ENCODE measurements at places on chromosomes 2 and 18.

DNA sequence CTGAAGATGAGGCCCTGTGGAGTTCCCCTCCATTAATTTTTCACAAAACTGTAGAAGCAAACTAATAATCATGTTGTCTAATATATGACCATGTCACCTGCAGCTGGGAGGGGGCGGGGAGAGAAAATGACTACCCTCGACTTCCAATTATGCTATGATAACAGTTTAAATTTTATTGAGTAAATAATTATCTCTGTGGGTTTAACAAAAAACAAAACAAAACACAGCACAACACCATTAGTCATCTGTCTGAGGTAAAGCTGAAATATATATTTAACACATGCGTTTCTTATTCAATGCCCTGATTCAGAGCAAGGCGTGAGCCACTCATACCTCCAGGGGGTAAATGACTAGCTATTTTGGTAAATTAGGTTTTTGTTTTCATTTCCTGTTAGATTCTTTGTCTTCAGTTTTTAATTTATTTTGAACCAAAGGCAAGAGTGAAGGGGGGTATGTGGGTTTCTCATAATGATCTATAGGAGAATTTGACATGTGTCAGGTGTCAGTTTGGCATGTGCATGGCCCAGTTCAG is 77.4 kb upstream of the ZCCHC2 start:
- DNase-seq = no peak

- DNase-seq = no peak
Observed at GRCh38 chr2:230925443-230925878, 419 bp upstream of the GPR55 start.

DNA sequence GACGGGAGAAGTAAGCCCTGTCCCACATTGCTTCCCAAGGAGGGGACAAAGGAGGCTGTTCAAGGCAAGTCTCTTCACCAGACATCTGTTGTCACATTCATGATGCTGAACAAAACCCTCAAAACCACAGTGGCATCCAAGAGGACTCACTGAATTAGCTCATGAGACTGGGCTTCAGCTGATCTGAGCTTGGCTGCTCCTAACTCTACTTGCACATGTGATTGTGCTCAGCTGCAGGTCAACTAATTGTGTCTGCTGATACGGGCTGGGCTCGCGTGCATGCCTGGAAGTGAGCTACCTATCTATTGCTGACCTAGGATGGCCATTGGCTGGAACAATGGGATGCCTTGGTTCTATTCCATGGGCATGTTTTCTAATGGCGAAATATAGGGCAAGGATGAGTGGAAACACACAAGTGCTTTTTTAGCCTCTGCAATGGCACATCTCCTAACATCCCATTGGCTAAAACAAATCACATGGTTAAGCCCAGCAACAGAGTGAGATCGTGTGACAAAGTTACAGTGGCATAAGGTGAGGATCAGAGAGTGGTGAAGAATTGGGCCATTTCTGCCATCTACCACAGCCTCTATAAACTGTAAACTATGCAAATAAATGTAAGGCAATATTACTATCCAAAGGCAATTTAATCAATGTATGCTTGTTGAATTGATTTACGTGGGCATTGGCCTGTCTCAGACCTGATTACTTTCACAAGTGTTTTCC is 52.9 kb upstream of the CAPN13 start:
- DNase-seq = no peak

DNA sequence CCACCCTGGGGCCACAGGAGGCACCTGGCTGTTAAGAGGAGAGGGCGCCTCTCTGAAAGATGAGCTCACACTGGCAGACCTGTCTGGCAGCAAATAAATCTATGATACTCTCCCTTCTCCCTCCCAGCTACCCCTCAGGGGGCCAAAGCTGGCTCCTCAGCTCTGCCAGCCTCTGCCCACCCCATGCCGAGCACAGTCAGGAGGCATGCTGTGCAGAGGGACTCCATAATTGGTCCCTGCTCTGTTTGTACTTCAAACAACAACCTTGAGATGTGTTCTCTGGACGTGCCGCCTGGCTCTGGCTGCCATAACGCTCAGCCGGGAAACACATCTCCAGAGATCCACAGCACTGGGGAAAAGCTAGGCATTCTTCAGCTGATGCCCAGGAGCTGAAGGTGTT is 126.7 kb downstream of the GALNT14 start:
- no peak for DNase-seq

DNA sequence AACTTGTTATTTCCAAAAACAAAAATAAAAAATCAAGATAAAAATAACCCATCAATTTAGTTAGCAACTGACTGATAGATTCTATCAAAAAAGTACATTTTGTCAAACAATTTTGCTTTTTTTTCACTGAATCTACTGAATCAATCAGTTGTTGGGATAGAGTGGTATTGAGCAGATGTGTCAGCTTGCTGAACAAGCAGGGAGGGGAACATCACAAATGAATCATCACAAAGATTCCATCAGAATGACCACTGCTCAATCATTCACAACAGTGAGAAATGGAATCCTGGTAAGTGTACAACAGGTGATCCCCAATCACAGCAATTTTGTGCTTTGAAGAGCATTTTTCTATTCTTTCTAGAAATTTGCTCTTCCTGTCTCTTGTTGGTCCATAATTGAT is 12.3 kb upstream of the SLC14A2 start:
- DNase-seq = no peak

DNA sequence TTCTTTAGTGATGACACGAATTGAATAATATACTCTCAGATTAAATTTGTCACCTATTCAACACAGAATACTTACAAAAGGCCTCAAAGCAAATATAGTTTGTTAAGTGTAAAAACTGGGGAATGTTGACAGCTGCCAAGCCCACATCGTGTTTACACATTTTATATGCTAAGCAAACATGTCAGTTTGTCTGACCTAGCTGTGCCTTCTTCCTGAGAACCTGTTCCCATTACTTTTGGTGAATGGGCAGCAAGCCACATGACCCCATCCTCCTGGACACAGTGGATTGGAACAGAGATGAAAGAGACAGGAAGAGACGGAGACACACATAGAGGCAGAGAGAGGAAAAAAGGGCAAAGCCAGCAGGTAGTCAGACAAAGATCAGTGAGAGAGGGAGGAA is 22.9 kb upstream of the CUL3 start:
- DNase-seq = no peak

DNA sequence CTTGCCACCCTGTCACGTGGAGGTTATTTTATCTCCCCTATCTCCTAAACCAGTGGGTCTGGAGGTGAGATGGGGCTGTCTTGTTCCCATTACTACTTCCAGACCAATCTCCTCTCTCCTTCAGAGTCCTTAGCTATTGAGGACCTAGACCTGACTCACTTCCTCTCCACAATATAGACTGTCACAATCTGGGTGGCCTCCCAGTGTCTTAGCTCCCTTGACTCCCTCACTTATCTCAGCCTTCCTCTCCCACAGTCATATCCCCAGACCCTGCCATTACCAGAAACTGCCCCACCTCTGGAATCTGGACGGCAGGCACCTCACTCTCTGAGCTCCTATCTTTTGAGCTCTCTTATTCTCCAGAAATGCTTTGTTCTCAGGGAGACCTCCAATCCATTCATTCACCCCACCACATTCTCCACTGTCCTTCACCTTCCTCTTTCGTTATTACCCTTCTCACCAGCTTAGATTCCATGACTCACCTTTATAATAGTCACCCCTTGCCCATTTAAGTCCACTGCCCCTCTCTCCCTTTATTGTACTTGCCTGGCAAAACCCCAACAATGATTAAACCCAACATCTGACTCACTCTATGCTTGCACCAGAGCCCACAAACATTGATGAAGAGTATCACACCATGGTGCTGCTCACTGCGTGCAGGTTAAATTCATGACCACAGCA is 23.3 kb upstream of the SIX3 start:
- no peak for DNase-seq

DNA sequence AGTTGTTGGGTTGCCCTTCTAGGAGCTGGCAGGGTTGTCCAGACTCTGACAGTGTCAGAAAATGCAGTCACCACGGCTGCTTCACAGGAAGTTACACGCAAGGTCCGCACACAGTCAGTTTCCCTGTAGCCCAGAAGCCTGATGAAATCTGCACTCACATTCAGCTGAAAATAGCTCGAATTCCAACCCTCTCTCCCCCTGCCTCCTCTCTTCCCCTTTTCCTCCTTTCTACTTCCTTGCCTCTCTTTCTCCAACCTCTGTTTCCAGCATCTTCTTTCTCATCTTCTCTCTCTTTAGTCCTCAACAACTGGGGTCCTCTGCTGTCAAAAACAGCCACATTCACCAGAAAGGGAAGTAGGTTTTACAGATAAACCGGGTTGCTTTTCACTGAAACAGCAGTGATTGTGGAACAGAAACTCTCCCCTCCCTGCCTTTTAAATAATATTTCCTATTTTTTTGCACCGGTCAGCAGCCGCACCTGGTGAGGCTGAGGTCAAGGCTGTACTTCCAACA is 69.3 kb downstream of the BCL11A start:
- DNase-seq = no peak

GRCh38 chr2:144449028-144449406 is 70.9 kb downstream of the ZEB2 start:
- no peak for DNase-seq

- DNase-seq = no peak
Observed at GRCh38 chr2:233387667-233388528, 33.6 kb downstream of the DGKD start.

- no peak for DNase-seq
Observed at GRCh38 chr2:64661741-64662169, 8.0 kb upstream of the SERTAD2 start.

GRCh38 chr18:34742891-34743341 is 32.8 kb downstream of the DTNA start:
- DNase-seq = no peak

DNA sequence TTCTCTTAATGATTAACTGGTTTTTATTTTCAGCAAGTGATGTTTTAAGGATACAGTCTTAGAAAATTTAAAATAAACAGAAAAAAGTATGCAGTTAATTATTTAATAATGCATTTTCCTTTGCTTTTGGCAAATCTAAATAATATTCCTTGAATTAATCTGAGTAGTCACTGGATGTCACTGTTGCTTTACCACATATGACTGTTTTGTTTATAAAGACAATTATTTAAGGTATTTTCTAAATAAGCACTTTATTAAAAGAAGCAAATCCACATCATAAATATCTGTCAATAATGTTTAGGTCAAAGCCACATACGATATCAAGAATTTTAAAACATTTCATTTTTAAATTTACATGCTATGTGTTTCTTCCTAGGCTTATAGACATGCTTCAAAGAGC is 40.6 kb upstream of the TFPI start:
- DNase-seq = no peak

- DNase-seq = no peak
Observed at GRCh38 chr2:149160195-149160594, 121.7 kb downstream of the LYPD6B start.

GRCh38 chr18:42649331-42650035 is 466.0 kb downstream of the RIT2 start:
- DNase-seq = no peak

DNA sequence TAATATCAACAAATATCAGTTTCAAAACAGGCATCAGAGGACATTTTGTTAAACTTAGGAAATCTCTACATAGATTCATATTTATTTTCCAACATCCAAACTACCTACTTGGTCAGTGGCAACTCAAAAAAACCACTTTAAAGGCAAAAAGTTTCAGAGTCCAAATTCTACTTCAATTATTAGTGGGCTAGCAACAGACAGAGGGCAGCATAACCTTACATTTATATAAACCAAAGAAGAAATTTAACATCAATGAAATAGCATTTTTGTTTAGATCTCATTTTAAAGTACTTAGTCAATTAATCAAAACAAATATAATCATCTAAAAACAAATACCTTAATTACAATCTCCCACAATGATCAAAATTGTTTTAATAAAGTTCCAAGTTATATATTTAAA is 33.3 kb downstream of the RTTN start:
- no peak for DNase-seq

- DNase-seq = no peak
Observed at GRCh38 chr2:7609556-7609955, 692.3 kb downstream of the RNF144A start.

DNA sequence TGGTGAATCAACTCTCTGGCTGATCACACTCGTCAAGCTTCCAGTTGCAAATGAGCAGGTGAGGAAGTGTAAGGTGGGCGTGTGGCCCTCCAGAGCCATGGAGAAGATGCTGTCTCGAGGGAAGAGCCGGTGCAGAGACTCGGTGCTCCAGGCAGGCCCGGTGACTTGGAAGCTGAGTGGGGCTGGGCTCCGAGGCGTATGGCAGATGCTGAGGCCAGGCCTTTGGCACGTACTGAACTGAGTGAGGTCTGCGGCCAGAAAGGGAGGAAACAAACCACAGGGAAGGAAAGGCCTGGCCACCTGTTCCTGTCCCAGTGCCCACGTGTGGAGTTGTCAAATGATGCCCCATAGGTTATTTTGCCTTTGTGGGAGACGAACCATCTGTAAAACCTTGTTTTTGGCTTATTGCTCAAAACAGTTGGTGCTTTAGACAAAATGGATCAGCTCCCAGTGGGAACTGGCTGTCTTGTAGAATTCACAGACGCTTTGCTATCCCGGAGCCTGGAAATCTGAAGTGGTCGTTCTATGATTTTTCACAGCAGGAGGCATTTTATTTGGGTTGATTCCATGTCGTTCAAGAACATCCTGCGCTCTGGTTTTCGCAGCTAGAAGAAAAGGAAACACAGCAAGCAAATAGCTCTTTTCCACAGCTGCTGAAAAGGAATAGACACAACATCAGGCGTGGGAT is 117.5 kb upstream of the TMEM18 start:
- DNase-seq = no peak

DNA sequence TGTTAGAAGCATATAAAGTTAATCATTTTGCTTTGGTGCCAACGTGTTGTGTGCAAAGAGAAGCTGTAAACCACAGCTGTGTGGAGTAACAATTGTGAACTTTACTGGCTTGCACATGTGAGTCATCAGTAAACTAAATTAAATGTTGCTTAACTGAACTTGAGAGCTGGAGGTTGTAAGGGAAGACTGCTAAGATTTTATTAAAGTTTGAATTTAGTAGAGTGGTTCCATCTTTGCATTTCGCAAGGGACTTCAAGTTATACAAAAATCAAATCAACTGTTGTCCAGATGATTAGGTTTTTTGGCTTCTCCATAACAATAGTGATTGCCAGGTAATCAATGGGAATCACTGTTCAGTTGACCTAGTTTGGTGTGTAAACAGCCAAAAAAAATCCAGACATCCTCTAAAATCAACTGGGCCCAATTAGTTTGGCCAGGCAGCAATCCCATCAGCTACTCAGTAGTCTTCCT is 247.4 kb downstream of the MYO3B start:
- no peak for DNase-seq

All from stimulated activated CD8-positive, alpha-beta memory T cell treated with anti-CD3 and anti-CD28 coated beads, Interleukin-15, amount 100 ng/mL, for 1 hour (primary cell).